Right ventricle myocardium inferior (tissue), 1 donor: ENCODE measurements at places on chromosomes 16 and 17.
A peak's percentile ranks its signal among the peaks of the same experiment; 100 is the strongest.

GRCh38 chr17:37710344-37710886 lies 34.4 kb downstream of the HNF1B start:
- no peak for DNase-seq

GRCh38 chr16:54477714-54478113 lies 191.1 kb upstream of the IRX3 start:
- DNase-seq: no peak

GRCh38 chr17:80008848-80009247 lies 26.8 kb downstream of the TBC1D16 start:
- DNase-seq: no peak

- no peak for DNase-seq
These were observed 39.8 kb upstream of the ANKFN1 start for GRCh38 chr17:56113486-56113885.

DNA sequence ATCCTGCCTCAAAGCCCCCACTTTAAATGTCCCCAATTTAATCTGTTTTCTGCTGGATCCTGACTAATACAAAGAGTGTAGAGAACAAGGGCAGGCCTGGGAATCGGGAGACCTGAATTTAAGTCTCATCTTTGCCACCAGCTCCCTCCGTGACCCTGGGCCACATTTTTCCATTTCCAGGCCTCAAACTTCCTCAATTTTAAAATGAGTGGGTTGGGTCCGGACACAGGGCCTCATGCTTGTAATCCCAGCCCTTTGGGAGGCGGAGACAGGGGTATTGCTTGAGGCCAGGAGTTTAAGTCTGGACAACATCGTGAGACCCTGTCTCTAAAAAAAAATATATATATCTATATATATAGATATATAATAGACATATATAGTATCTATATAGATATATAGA lies 61.4 kb downstream of the SRL start:
- DNase-seq: no peak

- no peak for DNase-seq
These were observed 53.1 kb upstream of the TANGO6 start for GRCh38 chr16:68790130-68790761.

- DNase-seq: no peak
These were observed 8.4 kb upstream of the HELZ start for GRCh38 chr17:67253384-67253783.

DNA sequence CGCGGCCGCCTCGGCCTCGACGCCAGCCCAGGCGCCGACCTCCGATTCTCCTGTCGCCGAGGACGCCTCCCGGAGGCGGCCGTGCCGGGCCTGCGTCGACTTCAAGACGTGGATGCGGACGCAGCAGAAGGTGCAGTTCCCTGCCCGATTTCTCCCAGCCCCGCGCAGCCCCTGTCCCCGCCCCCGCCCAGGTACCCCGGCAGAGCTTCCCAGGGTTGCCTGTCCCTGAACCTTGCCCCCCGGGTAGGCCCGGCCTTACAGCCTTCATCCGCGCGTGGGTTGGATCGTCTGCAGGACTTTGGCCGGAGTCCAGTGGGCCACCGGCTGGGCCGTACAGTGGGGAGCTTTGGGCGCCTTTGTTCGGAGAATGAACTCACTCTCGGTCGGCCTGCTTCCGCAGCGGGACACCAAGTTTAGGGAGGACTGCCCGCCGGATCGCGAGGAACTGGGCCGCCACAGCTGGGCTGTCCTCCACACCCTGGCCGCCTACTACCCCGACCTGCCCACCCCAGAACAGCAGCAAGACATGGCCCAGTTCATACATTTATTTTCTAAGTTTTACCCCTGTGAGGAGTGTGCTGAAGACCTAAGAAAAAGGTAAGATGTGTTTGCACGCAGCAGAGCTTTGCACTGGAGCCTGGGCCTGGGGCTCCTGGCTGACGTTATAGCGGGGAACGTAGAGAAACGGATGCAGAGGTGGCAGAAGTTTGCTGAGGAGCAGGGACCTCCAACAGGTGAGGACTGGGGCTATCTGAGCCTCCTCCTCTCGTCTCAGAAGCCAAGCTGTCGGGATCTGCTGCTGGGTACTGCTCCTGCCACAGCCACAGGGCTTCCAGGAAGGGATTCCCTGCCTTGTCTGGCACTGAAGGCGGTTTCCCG lies 593 bp downstream of the GFER start:
- no peak for DNase-seq

- no peak for DNase-seq
These were observed 13.3 kb downstream of the SNN start for GRCh38 chr16:11681556-11681955.

DNA sequence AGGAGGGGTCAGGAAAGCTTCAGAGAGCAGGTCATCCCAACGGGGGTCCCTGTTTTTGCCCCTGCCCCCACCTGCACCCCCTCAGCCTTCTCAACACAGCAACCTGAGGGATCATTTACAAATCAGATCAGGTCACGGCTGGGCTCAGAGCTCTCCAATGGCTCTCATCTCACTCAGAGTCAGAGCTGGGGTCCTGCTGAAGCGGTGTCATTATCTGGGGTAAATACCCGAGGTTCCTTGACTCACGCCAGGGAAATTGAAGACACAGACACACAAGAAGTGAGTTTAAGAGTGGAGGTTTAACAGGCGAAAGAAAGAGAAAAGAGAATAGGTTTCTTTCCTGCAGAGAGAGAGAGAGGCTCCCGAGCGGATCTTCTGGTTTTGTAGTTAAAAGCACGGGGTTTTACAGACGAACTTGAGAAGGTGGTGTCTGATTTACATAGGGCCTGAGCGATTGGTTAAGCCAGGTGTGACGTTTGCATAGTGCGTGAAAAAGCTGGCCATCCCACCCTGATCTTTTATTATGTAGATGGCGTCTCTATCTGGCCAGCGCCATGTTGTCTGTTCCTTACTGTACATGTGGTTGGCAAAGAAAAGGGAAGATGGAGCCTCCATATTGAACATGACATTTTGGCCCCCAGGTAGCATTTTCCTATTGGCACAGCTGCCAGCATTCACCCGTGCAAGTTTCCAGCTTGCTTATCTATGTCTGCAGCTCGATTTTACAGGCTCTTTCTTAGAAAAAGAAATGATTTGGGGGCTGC lies 51.4 kb downstream of the WSB1 start:
- no peak for DNase-seq

GRCh38 chr17:2911035-2911754 lies 115.0 kb downstream of the RAP1GAP2 start:
- no peak for DNase-seq

GRCh38 chr16:6993544-6993943 lies 339.1 kb upstream of the RBFOX1 start:
- no peak for DNase-seq

GRCh38 chr17:27504188-27504995 lies 48.1 kb downstream of the KSR1 start:
- no peak for DNase-seq

GRCh38 chr17:27616414-27616813 lies 14.6 kb upstream of the LGALS9 start:
- DNase-seq: peak; percentile 58

DNA sequence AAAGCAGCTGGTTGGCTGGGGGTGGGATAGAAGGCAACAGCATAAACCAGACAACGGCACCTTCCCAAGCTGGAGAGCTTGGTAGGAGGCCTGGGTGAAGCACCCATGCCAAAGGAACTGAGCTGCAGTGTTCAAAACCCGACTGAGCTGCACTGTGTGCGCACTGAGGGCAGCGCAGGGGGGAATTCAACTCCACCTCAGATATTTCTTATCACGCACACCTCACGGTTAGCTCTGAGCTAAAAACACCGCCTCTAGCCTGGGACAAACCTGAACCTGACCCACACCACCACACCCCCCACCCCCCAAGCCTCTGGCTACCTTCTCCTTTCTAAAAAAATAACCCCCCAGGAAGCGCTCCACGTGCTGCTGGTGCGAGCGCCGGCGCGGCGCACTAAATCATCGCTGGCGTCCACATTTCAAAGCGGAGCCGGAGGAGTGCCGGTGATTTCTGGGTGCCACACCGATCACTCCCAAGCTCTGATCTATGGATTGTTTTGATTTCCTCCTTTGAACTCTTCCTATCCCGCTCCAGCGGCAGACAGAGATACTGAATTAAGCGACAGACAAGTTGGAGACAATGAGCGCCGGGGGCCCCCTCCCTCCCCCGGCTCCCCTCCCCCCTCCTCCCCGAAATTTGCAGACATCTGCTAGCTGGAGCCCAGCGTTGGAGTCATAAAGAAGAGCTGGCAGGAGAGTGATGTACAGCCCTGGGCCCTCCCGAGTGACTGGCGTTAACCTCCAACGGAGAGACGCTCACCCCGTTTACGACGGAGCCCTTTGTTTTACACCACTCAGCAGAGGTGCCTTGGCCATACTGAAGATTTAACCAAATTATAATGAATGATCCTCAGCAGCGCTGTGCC lies 85.0 kb downstream of the NOG start:
- DNase-seq: no peak

- DNase-seq: no peak
These were observed 17.2 kb downstream of the SKAP1 start for GRCh38 chr17:48412841-48413240.

- no peak for DNase-seq
These were observed 47.6 kb downstream of the GOSR1 start for GRCh38 chr17:30524847-30525246.

GRCh38 chr16:23682181-23682580 lies 3.5 kb downstream of the PLK1 start:
- DNase-seq: no peak

DNA sequence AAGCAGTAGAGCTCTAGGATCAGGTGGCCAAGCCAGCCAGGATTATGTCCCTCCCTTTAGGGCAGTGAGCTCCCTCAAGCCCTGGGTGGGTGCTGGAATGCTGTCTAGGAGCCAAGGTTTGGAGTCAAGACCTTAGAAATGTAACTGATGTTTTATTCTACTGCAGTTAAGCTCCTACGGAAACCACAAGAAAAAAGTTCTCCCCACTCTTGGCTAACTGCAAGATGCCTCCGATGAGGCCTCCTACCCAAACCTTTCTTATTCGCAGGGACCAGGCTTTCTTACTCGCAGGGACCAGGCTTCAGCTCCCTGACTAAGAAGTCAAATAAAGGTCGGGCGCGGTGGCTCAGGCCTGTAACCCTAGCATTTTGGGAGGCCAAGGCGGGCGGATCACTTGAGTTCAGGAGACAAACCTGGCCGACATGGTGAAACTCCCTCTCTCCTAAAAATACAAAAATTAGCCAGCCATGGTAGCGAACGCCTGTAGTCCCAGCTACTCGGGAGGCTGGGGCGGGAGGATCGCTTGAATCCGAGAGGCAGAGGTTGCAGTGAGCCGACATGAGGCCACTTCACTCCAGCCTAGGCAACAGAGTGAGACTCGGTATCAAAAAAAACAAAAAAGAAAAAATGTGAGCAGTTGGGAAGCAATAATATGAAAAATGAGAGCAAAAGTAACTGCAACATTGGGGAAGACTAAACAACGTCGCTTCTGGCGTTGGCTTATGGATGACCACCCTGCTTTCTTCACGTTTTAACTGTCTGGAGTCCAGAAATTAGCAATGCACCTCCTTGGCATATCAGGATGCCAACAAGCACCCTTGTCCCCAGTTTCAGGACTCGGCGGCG lies 31.7 kb upstream of the ARL4D start:
- DNase-seq: no peak

GRCh38 chr16:3046641-3047386 lies 453 bp downstream of the MMP25 start:
- DNase-seq: peak; percentile 67

DNA sequence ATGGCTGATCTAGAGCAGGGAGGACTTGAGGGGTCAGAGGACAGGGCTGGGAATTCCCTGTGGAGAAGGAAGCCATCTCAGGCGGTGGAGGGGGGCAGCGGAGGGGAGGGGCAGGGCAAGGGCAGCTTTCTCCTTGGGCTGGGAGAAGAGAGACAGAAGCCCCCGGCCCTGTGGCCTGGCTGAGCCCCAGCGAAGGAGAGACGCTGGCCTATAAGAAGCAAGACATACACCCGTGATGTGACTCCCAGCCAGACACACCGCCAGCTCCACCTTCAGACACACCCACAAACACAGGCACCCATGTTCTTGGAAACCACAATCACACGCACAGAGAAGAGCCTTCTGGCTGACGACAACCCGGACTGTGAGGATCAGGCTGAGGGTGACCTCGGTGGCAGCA lies 10.0 kb downstream of the TRPV3 start:
- DNase-seq: no peak
